ENCODE measurements at places on chromosomes 11 and 22. TPM values are rescaled to one million over a fixed set of nuclear protein-coding genes. Genes with fewer than 3 reads are reported as not detected.

GAS2 gene
- 1.9 TPM for total RNA-seq

MIAT gene
- 5.1 TPM for total RNA-seq

OR4D6 gene
- not detected for total RNA-seq

GGT1 gene
- 11.1 TPM for total RNA-seq

ASCC2 gene
- total RNA-seq = 73.5 TPM

TEX12 gene
- total RNA-seq = 0.25 TPM

OR52N4 gene
- total RNA-seq = 0.35 TPM

SLC22A9 gene
- not detected for total RNA-seq

GRCh38 chr11:6357222-6357621 lies 33.1 kb upstream of the SMPD1 start:
- peak; percentile 34 for DNase-seq

DNA sequence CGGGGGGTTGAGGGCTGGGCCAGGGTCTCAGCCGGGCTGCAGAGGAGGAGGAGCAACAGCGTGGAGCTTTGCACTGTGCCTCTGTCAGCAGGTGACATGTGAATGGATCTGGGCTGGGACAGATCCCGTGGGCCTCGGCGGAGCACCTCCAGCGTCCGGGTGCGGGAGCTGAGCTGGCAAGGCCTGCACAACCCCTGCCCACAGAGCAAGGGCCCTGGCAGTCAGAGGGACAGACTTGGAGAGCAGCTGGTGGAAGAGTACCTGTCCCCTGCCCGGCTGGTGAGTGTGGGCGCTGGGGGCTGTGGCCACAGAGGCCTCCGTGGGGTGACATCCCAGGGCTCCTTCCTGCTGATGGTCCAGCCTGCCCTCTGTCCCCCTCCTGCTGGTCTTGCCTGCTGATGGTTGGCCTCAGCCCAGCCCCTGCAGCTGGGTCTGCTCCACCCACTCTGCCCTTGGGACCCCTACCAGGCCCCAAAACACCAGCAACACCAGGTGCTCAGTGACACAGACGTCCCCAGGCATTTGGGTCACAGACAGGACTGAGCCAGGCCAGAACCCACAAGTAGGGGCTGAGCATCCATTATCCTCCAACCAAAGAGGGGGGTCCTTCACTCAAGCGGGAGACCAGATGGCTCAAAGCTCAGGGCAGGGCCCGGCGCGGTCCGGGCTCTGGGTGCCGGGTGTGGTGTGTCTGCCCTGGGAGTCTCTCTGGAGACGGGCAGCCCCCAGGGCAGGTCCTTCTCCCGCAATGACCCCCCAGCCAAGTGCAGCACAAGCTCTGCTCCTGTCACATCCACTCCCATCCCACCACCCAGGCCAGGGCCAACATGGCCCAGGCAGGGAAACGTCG lies 3.5 kb downstream of the LRRC56 start:
- no peak for DNase-seq

GRCh38 chr11:103673773-103674172 lies 362.7 kb upstream of the DDI1 start:
- no peak for DNase-seq

DNA sequence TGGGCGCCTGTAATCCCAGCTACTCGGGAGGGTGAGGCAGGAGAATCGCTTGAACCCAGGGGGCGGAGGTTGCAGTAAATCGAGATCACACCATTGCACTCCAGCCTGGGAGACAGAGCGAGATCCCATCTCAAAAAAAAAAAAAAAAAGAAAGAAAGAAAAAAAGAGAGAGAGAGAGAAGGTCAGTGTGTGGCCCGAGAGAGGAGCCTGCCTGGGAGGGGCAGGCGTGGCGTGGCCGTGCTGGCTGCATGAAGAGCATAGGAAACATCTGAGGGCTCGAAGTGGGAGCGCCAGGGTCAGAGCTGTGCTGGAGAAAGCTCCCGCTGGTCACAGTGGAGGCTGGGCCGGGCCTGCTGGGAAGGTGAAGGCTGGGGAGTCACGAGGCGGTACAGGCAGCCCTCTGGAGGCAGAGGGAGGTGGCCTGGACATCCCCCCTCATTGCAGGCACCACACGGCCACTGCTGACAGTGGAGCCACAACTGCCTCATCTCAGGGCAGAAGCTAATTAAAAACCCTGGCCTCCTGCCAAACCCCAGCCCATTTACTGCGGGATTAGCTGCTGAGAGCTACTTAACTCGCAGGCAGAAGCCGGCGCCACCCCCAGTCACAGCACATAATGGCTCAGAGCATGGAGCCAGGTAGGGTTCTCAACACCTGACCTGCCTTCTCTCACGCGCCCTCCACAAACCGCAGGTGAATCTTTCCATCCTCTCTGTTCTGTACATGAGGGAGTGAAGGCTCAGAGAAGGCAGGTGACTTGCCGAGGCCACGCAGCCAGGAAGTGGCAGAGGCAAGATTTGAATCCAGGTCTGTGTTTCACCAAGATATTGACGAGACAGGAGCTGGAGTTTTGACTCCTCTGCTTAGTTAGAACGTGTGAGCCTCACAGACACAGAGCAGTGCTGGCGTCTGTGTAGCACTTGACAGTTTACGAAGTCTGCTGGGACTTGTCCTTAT lies 32.6 kb downstream of the NFAM1 start:
- no peak for DNase-seq

DNA sequence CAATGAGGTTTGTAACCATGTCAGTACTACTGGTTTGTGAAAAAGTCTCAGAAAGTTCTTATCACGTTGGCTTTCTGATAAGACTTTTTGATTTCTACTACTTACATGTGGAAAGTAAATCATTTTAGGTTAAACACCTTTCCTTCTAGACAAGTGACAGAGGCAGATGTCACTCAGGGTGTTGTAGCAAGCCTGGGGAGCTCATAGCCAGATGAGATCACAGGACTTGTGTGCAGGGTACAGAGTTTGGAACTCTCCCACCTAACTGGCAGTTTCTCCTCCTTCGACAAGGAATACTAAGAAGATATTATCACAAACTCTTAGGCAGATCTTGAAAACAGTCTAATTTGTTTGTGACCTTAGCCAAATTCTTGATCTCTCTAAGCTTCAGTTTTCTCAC lies 49.4 kb upstream of the PICALM start:
- no peak for DNase-seq

GRCh38 chr11:47033439-47033838 lies 96.9 kb downstream of the CSTPP1 start:
- DNase-seq = no peak

DNA sequence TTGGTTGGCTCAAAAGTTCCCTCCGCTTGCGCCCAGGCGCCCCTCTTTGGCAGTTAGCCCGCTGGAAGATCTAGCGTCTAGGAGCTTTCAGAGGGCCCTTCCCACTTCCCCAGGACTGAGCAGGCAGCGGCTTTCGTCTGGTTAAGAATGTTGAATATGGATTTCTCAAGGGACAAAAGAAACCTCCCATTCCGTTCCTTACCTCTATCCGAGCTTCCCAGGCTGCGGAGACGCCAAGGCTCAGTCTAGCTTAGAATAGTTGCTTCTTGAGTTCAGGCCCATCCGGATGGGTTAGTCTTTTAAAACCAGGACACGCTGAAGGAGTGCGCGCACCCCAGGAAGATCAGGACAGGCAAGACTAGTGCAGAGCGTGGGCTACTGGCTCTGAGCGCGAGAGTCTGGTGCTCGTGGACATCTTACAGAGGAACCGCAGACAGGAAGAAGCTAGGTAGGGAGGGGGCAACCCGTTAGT lies 1.6 kb downstream of the NELL1 start:
- DNase-seq = no peak

- no peak for DNase-seq
Measured at GRCh38 chr11:131897956-131898355, 527.5 kb downstream of the NTM start.

DNA sequence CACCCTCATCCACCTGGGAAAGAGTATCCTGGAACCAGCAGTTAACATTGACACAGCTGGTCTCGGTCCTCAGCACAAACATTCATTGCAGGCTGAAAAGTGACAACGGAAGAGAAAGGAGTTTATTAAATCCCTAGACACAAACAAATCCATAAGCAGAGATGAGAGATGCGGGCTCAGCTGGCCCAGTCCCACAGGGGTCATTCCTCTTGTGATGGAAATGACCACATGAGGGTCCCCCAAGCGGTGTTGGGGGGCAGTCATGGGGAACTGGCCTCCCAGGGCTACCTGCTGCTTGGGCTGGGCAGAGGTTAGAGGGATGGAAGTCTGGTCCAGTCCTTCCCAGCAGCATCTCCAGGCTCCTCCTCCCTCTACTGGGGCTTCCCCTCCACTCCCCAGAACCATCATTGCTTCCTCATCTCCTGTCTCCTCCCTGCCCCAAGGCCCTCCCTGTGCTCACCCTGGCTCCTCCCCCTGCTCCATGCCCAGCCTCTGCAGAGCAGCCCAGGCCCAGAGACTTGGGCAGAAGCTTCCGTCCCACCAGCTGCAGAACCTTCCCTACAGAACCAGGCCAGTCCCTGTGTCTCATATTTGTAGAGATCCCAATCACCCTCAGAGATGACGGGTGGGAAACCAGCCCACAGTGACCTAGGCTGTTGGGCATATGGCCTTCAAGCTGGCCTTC lies 5.4 kb upstream of the IGLL5 start:
- DNase-seq = peak; percentile 23

DNA sequence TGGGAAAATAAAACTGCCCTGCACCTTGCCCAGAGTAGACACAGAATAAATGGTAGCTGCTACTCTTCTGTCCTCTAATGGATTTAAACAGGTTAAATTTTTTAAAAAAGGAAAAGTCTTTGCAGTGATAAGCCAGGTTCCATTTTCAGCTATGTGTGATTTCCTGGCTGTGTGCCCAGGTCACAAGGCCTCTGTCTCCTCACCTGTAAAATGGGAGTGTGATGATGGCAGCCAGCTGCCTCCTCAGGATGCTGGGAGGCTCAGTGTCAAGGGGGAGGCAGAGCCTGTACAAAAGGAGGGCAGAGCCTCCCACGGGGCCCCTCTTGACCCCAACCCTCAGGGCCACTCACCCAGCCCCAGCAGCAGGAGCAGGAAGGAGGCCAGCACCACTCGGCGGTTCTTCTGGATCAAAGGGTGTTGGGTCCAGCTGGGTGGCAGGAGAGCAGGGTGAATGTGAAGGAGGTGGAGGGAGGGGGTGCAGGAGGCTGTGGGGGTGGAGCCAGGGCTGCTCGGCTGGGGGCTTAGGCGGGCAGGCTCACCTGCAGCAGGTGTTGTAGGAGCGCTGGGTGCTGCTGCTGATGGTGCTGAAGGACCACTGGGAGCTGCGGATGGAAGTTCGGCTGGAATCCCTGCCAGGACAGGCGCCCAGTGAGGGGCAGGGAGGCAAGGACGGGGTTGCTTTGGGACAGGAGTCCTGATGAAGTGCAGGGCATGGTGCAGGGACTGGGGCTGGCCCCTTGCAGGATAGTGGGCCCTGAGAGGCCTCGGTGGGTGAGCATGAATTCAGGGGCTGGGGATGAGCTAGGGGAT lies 1.9 kb downstream of the TMEM134 start:
- DNase-seq = no peak

- no peak for DNase-seq
Measured at GRCh38 chr22:19912271-19912999, 29.1 kb upstream of the COMT start.

GRCh38 chr22:32336121-32336603 lies 21.5 kb upstream of the RFPL3 start:
- no peak for DNase-seq

DNA sequence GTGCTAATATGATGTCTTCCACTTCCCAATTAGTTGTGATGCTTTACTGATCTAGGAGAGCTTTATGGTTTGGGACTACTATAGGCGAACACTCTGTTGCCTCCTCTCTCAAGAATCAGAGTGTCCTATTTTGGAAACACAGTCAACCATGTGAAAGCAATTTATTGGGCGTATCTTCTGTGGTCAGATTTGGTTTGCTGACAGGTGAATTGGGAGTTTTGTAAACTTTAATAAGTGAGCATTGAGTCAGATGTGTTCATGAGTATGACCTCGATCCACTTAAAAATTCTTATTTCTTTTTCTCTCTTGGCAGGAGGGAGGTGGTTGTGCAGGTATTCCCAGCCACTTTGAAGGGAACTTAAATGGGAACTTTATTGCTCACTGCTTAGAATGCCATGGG lies 4.4 kb downstream of the CAT start:
- no peak for DNase-seq

GRCh38 chr11:125167292-125167953 lies 2.9 kb downstream of the PKNOX2 start:
- no peak for DNase-seq

All from activated naive CD8-positive, alpha-beta T cell treated with anti-CD3 and anti-CD28 coated beads for 36 hours (primary cell).